ENCODE measurements at places on chromosomes 2 and 18. TPM values are rescaled to one million over a fixed set of nuclear protein-coding genes. Genes with fewer than 3 reads are reported as not detected.

Gene PXDN
- total RNA-seq: 175 TPM

DNA sequence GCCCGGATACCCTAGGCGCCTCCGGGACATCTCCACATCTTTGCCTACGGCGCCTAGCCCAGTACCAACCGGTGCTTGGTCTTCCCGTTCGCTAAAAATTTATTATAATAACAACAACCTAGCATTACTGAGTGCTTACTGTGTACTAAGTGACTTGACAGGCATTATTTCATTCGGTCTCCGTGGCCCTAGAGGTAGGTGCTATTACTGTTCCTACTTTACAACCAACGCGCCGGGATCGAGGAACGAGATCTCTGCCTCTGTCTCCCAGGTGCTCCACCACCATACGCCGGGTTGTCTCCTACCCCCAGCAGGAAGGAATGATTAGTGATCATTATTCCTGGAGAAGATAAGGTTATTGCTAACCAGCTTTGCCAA, 657 bp upstream of the BIN1 start:
- peak overlapping the region; percentile 87 for H3K4me3 ChIP-seq
- H3K27ac ChIP-seq: peak overlapping the region; percentile 89
- no peak for DNase-seq
- H3K4me1 ChIP-seq: peaks cover 27% of the 10 kb centered on the region

- H3K4me1 ChIP-seq: peaks cover 24% of the 10 kb centered on the region
- DNase-seq: no peak
- no peak overlapping the region for H3K4me3 ChIP-seq
- H3K27me3 ChIP-seq: no peaks in the 10 kb centered on the region
Observed at GRCh38 chr2:66303471-66303870, 131.5 kb upstream of the MEIS1 start.

DNA sequence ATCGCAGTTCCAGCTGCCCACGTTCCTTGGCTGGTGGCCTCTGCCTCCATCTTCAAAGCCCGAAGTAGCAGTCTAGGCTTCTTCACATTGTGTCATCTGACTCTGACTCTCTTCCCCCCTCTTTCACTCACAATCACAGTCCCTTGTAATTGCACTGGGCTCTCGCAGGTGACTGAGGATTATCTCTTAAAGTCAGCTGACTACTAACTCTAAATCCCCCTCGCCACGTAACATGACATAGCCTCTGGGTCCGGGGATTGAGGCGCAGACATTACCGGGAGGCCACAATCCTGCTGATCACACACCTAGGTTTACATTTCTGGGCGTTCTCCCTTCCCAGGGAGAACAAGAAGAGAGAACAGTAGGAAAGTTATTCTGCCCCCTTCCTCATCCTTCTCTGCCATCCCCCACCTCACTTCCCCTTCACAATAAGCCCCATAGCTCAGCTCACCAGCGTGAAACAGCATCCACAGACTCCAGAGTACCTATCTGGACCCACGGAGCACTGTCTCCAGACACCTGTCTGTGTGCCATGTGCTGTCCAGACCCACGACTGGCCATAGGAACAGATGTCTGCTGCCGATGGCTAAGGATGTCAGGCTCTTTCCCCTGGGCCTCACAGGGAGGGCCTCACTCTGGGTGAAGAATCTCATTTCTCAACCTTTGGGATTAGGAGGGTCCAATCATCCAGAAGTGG, 64.3 kb upstream of the FZD7 start:
- H3K36me3 ChIP-seq: no peaks in the 10 kb centered on the region
- H3K27ac ChIP-seq: no peak overlapping the region
- no peak for DNase-seq
- H3K4me3 ChIP-seq: no peak overlapping the region
- peaks cover 20% of the 10 kb centered on the region for H3K4me1 ChIP-seq

- H3K36me3 ChIP-seq: no peaks in the 10 kb centered on the region
- no peak overlapping the region for H3K4me3 ChIP-seq
- H3K27ac ChIP-seq: no peak overlapping the region
- no peak for DNase-seq
- peaks cover under 1% of the 10 kb centered on the region for H3K4me1 ChIP-seq
- H3K27me3 ChIP-seq: no peaks in the 10 kb centered on the region
Observed at GRCh38 chr2:176502619-176503018, 233.4 kb downstream of the MTX2 start.

- no peaks in the 10 kb centered on the region for H3K36me3 ChIP-seq
- no peaks in the 10 kb centered on the region for H3K4me1 ChIP-seq
- H3K27ac ChIP-seq: no peak overlapping the region
- no peak for DNase-seq
- no peaks in the 10 kb centered on the region for H3K27me3 ChIP-seq
Observed at GRCh38 chr18:35451032-35451431, 46.7 kb downstream of the INO80C start.

GRCh38 chr2:26685989-26686839, 6.3 kb upstream of the KCNK3 start:
- no peak overlapping the region for H3K4me3 ChIP-seq
- peaks cover 29% of the 10 kb centered on the region for H3K27me3 ChIP-seq
- no peaks in the 10 kb centered on the region for H3K36me3 ChIP-seq
- H3K27ac ChIP-seq: no peak overlapping the region
- no peaks in the 10 kb centered on the region for H3K4me1 ChIP-seq

Gene PROM2
- 1.6 TPM for total RNA-seq

- DNase-seq: no peak
- H3K4me3 ChIP-seq: no peak overlapping the region
- peaks cover 60% of the 10 kb centered on the region for H3K4me1 ChIP-seq
- H3K36me3 ChIP-seq: no peaks in the 10 kb centered on the region
- no peak overlapping the region for H3K27ac ChIP-seq
Observed at GRCh38 chr2:160489111-160489510, 4.5 kb downstream of the RBMS1 start.

DNA sequence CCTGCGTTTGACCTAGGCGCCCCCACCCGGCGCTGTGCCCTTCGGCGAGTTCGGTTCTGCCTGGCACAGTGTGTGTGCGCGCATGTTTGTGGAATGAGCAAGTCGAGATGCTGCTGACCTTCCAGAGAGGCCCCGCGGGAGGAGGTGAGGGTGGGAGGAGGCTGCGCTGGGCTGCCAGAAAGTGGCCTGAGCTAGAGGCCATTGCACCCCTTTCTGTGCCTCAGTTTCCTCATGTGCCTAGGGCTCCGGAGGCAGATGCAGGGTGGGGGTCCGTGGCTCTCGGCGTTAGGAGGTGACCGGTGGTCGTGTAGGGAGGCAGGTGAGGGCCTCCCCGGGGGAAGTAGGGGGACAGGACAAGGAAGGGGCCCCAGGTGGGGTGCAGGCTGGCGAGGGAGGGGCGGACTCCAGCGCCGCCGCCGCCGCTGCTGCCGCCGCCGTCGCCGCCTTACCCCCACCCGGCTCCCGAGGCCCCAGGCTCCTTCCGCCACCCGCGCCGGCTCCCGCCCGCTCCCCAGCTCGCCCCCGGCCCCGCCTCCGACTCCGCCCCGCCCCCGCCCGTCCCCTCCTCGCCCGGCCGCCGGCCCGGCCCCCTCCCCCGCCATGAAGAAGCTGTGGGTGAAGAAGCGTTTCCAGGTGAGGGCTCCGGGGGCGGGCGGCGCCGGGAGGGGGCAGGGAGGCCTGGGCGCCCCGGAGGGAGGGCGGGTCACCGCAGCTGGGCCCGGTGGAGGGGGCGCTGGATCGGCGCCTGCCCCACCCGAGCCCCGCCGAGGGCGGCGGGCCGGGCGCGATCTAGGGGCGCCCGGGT, 7.0 kb downstream of the SPEG start:
- H3K4me1 ChIP-seq: peaks cover 6% of the 10 kb centered on the region
- H3K27me3 ChIP-seq: no peaks in the 10 kb centered on the region

GRCh38 chr18:3449512-3450011, 410 bp upstream of the TGIF1 start:
- H3K4me3 ChIP-seq: peak overlapping the region; percentile 91
- H3K27me3 ChIP-seq: no peaks in the 10 kb centered on the region
- DNase-seq: peak; percentile 91
- peak overlapping the region; percentile 96 for H3K27ac ChIP-seq

Gene SERPINB12
- total RNA-seq: not detected

- DNase-seq: no peak
- H3K4me1 ChIP-seq: no peaks in the 10 kb centered on the region
- no peak overlapping the region for H3K27ac ChIP-seq
- H3K27me3 ChIP-seq: no peaks in the 10 kb centered on the region
- no peaks in the 10 kb centered on the region for H3K36me3 ChIP-seq
Observed at GRCh38 chr2:113129519-113130078, 2.2 kb downstream of the IL1RN start.

- peak; percentile 57 for DNase-seq
- peaks cover 23% of the 10 kb centered on the region for H3K27me3 ChIP-seq
- H3K4me1 ChIP-seq: no peaks in the 10 kb centered on the region
- no peaks in the 10 kb centered on the region for H3K36me3 ChIP-seq
Observed at GRCh38 chr18:27685807-27686412, 491.0 kb downstream of the CDH2 start.

DNA sequence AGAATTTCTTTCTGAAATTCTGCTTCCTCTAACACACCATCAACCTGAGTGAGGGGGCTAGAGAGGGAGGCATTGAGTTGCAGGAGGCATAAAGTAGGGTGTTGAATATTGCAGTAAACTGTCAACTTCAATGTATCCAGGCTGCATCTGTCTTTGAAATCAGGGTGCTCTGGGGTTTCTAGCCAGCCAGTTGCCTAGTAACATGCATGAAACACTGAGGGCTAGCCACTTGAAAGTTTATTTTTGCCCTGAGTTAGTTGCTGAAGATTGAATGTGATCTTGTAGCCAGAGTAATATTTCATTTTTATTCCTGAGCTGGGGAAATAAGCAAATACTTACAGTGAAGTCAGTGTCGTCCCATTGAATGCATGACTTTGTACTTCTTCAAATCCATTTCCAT, 41.9 kb downstream of the LHCGR start:
- H3K27me3 ChIP-seq: no peaks in the 10 kb centered on the region
- H3K27ac ChIP-seq: no peak overlapping the region
- peaks cover 35% of the 10 kb centered on the region for H3K4me1 ChIP-seq
- no peaks in the 10 kb centered on the region for H3K36me3 ChIP-seq

DNA sequence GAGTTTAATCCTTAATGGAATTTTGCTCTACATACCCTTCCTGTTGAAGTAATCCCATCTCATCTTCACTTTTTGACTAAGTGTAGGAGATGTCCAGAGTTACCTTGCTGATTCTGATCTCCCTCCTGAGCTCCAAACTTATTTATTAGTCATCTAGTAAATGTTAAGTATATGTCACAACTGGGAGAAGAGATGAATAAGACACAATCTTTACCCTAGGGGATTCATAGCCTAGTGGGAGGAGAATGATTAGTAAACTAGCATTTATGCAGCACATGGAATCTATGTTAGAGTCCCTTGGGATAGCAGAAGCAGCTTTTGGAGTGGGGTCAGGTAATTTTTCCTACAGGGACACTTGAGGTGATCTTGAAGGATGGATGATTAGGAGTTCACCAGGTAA, 20.7 kb downstream of the ACVR2A start:
- peaks cover 4% of the 10 kb centered on the region for H3K4me1 ChIP-seq
- no peaks in the 10 kb centered on the region for H3K27me3 ChIP-seq
- H3K4me3 ChIP-seq: no peak overlapping the region

DNA sequence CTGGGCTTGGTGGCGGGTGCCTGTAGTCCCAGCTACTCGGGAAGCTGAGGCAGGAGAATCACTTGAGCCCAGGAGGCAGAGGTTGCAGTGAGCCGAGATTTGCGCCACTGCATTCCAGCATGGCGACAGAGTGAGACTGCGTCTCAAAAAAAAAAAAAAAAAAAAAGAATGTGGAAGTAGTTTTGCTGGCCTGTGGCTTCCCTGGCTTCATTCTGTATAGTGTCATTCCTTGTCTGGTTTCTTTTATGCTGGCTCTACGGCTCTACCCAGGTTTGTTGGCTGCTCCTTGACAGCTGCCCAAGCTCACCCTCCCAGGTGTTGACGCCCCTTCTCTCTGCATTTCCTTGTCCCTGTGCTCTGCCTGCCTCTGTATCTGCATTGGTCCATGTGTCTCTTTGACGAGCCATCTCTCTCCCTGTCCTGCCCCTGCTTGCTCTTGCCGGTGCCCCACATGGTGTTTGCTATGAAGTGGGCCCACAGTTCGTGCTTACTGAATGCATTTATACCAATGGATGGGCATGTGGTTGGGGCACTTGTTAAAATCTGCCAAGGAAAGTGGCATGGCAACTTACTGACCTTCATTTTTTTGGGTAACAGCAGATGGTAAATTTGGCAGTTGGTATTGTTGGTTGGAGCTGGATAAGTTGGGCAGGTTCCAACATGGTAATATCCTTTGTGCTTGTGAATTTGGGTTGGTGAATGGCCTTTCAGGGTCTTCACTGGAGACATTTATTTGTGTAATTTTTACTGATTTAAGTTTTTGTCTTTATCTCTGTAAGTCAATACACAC, 113.9 kb downstream of the MAP4K4 start:
- H3K36me3 ChIP-seq: no peaks in the 10 kb centered on the region
- peaks cover 38% of the 10 kb centered on the region for H3K4me1 ChIP-seq
- no peaks in the 10 kb centered on the region for H3K27me3 ChIP-seq
- no peak overlapping the region for H3K4me3 ChIP-seq

- no peak overlapping the region for H3K4me3 ChIP-seq
- H3K4me1 ChIP-seq: no peaks in the 10 kb centered on the region
- no peaks in the 10 kb centered on the region for H3K27me3 ChIP-seq
- no peak overlapping the region for H3K27ac ChIP-seq
- no peak for DNase-seq
- H3K36me3 ChIP-seq: no peaks in the 10 kb centered on the region
Observed at GRCh38 chr2:12177455-12178288, 431.2 kb downstream of the LPIN1 start.

Gene SMC6
- 49.5 TPM for total RNA-seq

GRCh38 chr2:189125195-189125594, 54.4 kb downstream of the COL5A2 start:
- no peak overlapping the region for H3K4me3 ChIP-seq
- H3K27me3 ChIP-seq: no peaks in the 10 kb centered on the region
- H3K27ac ChIP-seq: no peak overlapping the region
- no peak for DNase-seq

GRCh38 chr2:179036353-179036905, 13.5 kb downstream of the CCDC141 start:
- no peak overlapping the region for H3K4me3 ChIP-seq
- H3K36me3 ChIP-seq: no peaks in the 10 kb centered on the region
- no peak overlapping the region for H3K27ac ChIP-seq
- DNase-seq: no peak
- no peaks in the 10 kb centered on the region for H3K27me3 ChIP-seq
- H3K4me1 ChIP-seq: no peaks in the 10 kb centered on the region

DNA sequence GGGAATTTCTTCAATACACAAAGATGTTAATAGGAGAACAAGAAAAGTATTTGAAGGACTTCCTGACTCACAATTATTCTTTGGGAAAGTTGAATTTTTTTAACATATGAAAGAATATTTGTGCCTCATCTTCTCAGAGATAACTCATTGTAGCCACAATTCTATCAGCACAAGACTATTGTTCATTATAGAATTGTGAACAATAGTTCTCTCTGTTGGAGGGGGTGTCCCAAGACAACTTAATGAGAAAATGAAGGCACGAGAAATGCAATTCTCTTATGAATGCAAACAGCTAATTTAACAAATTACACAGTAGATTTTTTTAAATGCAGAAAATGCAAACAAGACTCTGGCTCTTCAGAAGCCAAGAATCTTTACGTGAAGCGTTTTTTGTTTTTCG, 157.0 kb downstream of the BARD1 start:
- no peaks in the 10 kb centered on the region for H3K4me1 ChIP-seq
- no peaks in the 10 kb centered on the region for H3K36me3 ChIP-seq
- DNase-seq: no peak
- no peak overlapping the region for H3K27ac ChIP-seq
- no peaks in the 10 kb centered on the region for H3K27me3 ChIP-seq
- H3K4me3 ChIP-seq: no peak overlapping the region
